ENCODE measurements at places on chromosomes 4 and X.

GRCh38 chr4:101944649-101945048 lies 154.1 kb downstream of the BANK1 start:
- peak; percentile 3 for DNase-seq

DNA sequence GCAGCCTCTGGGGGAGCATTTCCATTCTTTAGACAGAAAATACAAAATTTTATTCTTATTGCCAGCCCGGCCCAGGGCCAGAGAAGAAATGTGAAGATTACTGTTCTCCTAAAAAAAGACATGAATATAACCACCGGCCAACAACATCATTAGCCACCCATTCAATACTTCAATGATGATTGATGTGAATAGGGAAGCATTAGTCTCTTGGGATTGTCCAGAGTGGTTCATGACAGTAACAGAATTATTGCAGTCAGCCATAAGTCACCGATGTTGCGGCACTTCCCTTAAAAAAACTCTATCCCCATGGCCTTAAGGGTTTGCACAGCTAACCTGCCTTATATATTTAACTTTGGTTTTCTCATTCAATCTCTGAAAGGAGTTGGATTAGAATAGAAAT lies 418.7 kb downstream of the CENPC start:
- no peak for DNase-seq

DNA sequence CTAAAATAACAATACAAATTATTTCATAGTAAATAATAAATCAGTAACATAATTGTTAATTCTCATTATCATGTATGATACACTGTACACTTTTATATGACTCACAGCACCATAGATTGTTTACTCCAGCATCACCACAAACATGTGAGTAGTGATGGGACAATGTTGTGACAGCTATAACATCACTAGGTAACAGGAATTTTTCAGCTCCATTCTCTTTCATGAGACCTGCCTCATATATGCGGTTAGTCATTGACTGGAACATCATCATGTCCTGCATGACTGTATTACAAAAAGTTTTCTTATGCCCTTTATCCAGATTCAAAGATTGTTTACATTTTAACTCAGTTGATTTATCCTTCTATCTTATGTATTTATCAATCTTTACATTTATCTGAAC lies 1530.0 kb downstream of the PCDH18 start:
- DNase-seq = no peak

DNA sequence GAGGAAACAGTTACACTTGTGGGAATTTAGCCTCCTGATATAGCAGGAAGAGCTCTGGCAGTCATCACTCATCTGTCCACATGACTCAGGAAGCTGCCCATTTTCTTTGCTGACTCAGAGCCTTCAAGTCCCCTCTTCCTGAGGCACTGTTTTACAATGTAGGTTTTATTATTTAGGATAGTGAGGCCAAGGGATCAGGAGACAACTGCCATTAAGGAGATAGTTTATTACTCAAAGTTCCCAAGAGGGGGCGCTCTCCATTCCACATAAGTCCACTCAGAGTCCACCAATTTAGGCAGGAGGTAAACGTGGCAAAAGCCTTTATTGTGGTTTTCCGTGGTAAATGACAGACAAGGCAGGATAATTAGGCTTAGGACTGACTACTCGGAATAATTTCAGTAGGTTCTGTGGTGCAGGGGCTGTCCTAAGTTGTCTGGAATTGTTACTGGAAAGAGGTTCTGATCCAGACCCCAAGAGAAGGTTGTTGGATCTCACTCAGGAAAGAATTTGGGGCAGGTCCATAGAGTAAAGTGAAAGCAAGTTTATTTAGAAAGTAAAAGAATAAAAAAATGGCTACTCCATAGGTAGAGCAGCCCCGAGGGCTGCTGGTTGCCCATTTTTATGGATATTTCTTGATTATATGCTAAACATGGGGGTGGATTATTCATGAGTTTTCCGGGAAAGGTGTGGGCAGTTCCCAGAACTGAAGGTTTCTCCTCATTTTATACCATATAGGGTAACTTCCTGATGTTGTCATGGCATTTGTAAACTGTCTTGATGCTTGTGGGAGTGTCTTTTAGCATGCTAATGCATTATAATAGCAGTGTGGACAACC lies 96.0 kb upstream of the RAB40AL start:
- no peak for DNase-seq

DNA sequence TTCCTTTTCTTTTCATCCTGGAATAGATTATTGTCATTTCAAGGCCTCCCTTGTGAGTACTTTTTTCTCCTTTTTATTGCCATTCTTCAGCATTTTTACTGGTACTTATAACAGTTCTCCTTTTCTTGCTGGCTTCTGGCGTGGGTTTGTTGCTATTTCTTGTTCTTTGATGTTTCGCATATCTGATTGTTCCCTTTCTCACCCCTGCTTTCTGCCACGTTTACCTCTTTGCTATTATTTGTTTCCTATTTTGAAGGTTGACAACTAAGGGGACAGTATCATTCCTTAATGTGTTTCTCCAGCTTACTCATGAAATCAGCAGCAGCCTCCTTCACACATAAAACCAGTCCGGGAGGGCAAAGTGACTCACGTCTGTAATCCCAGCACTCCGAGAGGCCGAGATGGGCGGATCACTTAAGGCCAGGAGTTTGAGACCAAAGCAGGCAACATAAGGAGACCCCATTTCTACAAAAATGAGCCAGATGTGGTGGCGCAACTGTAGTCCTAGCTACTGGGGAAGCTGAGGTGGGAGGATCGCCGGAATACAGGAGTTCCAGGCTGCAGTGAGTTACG lies 72.6 kb downstream of the DMD start:
- DNase-seq = no peak

- no peak for DNase-seq
Measured at GRCh38 chrX:13472975-13473374, 96.4 kb upstream of the EGFL6 start.

DNA sequence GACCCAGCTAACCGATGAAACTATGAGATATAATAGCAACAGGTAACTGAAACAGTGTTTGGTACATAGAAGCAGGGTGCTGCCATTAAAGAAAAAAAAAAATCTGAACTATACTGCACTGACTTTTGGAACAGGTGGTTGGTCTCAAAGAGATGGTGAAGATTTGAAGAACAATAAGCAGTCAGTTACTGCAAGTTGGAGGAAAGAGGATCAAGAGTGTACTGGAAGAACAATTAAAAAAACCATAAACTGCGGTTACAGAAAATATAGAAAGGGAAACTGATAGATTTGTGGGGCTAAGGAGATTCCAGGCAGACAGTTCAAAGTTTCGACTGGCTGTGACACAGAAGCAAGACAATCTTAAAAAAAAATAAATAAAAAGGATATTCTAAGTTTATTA lies 181.9 kb upstream of the TRAM1L1 start:
- no peak for DNase-seq

DNA sequence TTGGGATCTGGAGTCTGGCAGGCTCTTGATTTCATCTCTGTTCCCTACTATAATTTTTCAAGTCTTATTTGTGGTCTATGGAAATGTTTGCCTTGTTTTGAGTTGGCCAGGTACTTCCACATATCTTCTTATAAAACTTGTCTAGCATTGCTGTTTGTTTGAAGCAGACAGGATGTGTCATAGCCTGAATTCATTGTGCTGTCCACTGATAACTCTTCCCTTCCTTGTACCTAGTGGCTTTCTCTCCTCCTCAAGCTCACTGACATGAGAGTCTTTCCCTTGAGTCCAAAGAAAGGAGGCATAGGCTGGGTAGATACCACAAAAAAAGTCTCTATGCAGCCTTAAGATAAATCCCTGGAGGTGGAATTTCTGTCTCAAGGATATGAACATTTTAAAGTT lies 59.2 kb upstream of the FAM241A start:
- DNase-seq = no peak

GRCh38 chr4:8235224-8235623 lies 34.3 kb upstream of the HTRA3 start:
- DNase-seq = no peak

- DNase-seq = no peak
Measured at GRCh38 chr4:112203593-112203992, 28.0 kb upstream of the AP1AR start.

- DNase-seq = no peak
Measured at GRCh38 chr4:30868111-30868895, 148.1 kb downstream of the PCDH7 start.

DNA sequence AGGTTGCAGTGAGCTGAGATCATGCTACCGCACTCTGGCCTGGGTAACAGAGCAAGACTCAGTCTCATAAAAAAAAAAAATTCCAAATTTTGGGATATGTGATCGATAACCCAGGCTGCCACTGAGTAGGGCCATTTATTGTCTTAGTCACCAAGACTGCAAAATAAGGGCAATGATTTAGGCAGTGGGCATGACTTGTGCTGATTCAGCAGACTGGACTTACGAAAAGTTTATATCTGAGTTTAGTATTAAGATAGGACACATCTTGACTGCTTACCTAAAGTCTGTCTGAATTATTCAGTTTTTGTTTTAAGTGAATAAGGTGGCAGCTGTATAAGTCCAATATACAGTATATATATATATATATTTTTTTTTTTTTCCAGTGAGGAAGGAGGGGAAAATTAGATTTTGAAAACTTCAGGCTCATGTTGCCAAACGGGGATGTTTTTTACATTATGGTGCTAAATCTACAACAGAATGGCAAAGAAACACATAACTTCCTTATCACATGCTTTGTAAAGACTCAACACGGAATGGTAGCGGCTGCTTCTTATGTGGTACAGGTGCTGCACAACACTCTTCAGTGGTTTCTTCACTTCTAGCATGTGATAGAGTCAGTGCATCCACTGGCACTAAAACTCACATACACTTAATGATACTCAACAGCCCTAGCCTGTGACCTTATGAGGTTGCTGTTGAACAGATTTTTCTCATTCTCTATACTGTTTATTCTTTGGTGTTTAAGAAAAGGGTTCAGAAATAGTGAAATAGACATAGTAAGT lies 6.5 kb downstream of the TEX13D start:
- DNase-seq = no peak

DNA sequence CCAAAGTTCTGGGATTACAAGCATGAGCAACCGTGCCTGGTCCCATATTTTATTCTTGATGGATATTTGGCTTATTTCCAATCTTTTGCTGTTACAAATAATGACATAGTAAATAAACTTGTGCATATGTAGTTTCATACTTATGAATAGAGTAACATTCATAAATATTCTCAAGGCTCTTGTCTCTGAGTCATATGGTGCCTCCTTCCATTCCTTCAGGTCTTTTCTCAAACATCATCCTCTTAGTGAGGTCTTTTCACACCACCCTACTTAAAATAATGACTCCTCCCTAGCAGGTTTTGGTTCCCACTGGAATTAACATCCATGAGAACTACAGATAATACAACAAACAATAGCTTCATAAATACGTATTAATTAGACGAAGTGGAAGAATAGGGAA lies 416.6 kb downstream of the IQCM start:
- no peak for DNase-seq

DNA sequence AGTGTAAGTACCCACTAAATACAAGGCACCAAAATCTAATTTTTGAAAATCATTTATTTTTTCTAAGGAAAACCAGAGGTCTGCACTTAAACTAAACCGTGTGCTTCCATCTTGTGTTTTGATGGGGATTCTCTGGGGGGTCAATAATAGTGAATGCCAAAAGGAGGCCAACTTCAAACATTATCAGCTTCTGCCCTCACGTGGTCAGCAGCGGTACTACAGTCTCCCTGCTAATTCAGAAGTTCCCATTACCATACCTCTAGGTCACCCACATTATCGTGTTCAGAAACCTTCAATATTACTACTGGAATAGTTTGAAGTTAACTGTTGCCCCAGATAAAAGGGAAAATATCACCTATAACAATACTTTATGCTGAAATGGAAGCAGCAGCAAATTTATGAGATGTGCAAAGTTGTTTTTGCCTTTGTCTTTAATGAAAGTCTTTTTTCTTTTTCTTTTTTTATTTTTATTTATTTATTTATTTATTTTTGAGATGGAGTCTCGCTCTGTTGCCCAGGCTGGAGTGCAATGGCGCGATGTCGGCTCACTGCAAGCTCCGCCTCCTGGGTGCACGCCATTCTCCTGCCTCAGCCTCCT lies 17.3 kb downstream of the CTPS2 start:
- peak; percentile 63 for DNase-seq

DNA sequence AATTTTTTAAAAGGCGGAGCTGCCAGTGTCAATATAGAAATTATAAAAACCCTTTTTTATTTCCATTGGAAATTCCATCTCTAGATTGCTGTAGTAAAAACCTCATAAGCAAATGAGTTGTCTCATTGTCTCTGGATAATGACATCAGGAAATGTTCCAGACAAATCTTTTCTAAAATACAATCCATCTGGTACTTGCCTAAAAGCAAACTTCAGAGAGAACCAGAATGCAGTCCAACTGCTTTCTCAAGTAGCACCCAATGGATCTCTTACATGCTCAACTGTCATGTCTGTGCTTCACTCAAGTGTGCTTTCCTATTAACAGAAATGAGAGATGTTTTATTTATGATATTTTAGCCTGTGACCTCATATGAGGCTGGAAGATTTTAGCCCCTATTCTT lies 399.6 kb upstream of the NDST3 start:
- no peak for DNase-seq

DNA sequence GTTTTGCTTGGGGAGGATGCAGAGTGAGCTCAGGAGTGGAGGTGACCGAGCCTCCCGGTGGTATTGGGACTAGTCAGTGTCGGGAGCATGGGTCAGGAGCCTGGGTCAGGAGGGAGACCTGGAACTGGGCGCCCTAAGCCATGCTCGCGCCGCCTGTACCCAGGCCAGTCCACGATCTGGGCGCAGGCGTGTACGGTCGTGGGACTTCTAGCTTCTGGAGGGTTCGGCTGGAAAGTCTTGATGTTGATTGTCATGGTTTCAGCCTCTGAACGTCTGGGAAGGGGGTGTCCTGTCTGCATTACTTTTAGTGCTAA lies 244 bp downstream of the EIF2S3 start:
- no peak for DNase-seq

DNA sequence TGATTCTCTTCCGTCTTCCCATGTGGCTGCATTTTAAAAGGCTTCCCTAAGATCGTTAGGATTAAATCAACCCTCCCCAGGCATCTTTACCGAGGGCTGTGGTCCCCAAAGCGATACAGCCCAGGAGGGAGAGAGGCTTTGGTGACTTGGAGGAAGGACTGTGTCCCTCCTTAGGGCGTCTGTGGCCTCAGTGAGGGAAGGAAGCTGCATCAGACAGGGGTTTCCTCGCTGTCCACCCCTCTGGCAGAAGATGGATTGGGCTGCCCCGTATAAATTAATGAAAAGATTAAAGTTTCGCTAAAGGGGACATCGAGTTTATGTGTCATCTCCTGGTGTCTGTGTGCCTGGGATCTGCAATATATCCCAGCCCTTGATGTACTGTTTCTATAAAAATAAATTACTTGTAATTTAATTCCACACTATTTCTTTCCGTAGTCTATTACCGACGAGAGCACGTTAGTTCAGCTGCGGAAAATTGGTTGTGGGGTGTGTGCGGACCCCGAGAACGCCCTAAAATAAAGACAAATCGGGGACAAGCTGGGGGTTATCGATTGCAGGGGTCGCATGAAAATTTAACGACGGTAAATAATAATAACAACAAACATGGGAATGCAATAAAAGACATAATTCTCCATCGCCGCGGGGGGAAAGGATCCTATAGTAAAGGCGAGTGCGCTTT lies 6.5 kb downstream of the SHOX start:
- DNase-seq = no peak

GRCh38 chr4:107896646-107897045 lies 34.7 kb upstream of the CYP2U1 start:
- no peak for DNase-seq

GRCh38 chrX:148871422-148872160 lies 371.2 kb downstream of the AFF2 start:
- DNase-seq = peak; percentile 66

GRCh38 chr4:159017323-159018026 lies 85.4 kb upstream of the RAPGEF2 start:
- no peak for DNase-seq

Measured in AG08395 (cell line).